ENCODE measurements at places on chromosomes 5 and 9.

DNA sequence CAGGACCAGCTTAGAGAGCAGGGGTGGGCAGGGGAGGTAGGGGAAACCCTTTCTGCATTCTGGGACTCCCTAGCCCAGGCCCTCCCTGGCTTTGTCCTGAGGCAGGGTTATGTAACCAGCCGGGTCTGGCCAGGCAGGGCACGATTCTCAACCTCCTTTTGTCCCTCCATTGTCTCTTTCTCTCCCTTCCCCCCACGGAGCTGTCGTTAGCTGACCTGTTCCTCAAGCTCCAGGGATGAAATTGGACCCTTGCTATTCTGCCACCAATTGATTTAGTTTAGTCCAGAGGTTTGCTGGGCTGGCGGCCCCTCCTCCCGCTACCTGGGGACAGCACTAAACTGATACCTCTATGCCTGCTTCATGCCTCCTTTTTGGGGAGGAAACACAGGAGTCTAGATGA, 9.4 kb upstream of the NDST1 start:
- DNase-seq, result no peak

DNA sequence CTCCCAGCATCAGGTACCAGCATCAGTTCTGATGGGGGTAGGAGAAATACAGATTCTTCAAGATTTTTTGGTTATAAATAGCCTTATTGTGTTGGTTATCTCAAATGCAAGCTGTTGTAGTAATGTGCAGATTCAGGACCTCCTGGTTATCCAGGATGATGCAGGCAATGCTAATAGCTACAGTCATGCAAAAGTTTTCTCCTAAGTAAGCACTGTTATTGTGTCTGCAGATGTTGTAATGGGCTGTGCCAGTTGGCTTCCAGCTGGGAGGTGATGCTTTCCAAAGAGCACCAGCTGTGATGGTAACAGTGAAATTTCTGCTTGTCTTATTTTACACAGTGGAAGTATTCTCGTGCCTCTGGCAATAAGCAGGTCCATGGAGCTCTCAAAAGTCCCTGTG, 719.2 kb upstream of the CTNND2 start:
- no peak for DNase-seq

DNA sequence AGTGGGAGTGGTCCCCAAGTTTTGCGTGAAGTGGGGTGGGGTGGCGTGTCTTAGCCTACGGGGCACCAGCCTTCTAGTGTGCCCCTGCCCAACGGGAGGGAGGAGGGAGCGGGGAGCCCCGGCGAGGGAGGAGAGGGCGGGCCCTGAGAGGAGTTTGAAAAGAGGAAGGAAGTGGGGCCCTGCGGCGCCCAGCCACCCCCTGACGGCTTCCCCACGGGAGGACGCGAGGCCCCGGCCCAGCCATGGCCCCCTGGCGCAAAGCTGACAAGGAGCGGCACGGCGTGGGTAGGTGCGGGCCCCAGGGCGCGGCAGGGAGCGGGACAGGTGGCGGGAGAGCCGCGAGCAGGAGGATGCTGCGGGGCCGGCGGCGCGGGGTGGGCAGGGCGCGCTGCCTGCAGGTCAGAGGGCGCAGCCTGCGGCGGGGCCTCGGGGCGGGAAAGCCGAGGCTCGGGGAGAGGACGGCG, at the start of gene DOCK2:
DOCK2 (plus strand) TSS at position 191 of the 464 bp plus-strand sequence; CDS start at position 243, 52 bp downstream.
- DNase-seq, result peak; percentile 47

DNA sequence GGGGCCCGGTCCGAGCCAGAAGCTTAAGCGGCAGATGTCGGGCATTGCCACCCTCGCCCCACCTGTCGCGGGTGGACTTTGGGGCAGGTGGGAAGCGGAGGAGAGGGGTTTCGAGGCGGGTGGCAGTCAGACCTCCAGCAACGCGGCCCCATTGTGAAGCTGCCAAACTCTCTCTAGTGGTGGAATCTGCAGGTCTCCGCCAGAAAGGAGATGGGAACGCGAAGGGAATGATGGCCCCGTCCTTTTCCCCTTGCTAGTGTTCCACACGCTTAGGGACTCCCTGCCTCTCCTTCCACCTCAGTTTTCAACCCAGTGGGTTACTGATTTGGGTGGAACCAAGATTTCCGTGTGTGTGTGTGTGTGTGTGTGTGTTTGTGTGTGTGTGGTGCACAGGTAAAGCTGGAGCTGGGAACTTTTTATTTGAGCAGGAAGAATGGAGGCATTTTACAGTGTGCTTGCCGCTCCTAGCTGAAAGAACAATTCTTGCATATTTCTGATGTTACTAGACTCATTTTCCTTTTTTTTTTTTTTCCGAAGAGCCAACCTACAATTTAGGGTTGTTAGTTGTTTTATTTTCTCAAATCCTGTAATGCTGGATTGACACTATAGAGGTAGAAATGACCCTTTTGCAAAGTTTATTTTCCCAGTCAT, 1.3 kb downstream of the MACIR start:
- DNase-seq, result no peak

GRCh38 chr9:118711843-118712242, 657.4 kb downstream of the BRINP1 start:
- no peak for DNase-seq

- no peak for DNase-seq
Measured at GRCh38 chr5:175015028-175015685, 290.8 kb downstream of the MSX2 start.

GRCh38 chr5:162852134-162852533, 585.3 kb upstream of the CCNG1 start:
- DNase-seq, result no peak

DNA sequence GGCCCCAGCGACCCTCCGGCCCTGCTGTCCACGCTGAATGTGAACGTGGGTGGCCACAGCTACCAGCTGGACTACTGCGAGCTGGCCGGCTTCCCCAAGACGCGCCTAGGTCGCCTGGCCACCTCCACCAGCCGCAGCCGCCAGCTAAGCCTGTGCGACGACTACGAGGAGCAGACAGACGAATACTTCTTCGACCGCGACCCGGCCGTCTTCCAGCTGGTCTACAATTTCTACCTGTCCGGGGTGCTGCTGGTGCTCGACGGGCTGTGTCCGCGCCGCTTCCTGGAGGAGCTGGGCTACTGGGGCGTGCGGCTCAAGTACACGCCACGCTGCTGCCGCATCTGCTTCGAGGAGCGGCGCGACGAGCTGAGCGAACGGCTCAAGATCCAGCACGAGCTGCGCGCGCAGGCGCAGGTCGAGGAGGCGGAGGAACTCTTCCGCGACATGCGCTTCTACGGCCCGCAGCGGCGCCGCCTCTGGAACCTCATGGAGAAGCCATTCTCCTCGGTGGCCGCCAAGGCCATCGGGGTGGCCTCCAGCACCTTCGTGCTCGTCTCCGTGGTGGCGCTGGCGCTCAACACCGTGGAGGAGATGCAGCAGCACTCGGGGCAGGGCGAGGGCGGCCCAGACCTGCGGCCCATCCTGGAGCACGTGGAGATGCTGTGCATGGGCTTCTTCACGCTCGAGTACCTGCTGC, 839 bp downstream of the KCNV2 start:
- DNase-seq, result no peak

- DNase-seq, result no peak
Measured at GRCh38 chr5:51201024-51201423, 182.2 kb upstream of the ISL1 start.

DNA sequence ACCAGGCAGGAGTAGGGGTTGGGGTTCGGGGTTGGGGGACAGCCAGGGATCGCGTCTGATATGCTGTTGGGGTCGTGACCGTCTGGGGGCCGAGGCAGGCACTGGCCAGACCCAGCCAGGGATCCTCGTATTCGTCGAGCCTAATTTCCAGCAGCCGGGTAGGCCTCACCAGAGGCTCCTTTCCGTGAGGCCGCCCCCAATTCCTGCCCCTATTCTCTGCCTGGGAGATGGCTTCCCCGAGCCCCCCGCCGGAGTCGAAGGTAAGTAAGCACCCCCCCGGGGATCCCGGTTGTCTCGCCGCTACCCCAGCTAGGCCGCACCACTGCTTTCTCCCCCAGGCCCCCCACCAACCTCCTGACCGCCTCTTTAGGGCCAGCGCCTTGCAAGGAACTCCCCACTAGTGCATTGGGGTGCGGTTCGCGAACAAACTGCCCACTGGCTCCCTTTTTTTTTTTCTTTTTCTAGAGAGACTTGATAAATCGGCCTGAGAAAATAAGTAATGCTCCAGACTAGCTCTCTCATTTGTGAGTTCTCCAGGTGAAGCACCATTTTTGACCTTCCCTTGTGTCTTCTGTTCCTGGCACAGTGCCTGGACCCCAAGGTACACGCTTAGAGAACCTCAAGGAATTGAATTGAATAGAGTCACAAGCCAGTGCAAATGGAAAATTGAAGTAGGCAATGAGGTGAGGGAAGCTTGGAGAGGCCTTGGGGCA, 435 bp downstream of the ZNF189 start:
- no peak for DNase-seq

- no peak for DNase-seq
Measured at GRCh38 chr9:136306211-136307208, 2.6 kb upstream of the CCDC187 start.

DNA sequence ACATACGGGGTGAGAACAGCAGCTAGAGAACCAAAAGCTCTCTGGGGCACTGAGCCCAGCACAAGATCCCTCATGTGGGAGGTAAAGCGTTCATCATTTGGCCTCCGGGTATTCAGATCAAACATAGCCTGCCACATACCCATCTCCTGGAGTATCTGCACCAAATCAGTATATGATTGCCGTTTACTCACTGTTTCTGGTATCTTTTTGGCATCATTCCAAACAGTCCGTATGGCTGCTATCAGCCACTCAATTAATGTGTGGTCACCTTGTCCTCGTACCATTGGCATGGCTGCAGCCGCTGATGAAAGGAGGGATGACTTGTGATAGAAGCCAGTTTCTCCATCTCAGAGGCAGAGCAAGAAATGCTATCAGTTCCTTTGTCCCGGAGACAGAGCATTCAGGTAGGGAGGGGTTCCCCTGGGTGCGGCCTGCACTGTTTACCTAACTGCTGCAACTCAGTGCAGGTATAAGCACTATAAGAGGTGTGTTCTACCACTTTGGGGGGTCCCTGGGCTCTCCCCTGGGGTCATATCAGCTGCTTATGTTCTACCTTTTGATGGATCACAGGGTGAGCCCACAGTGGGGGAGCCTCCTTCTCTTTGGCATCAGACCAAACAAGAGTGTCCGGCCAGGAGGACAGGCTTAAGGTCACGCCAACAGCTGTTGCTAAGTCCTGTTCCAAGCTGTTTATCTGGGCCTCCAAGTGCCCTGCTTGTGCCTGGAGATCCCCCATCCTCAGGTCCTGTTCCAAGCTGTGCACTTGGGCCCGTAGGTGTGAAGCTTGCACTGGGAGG, 9.4 kb downstream of the DMAC1 start:
- no peak for DNase-seq

DNA sequence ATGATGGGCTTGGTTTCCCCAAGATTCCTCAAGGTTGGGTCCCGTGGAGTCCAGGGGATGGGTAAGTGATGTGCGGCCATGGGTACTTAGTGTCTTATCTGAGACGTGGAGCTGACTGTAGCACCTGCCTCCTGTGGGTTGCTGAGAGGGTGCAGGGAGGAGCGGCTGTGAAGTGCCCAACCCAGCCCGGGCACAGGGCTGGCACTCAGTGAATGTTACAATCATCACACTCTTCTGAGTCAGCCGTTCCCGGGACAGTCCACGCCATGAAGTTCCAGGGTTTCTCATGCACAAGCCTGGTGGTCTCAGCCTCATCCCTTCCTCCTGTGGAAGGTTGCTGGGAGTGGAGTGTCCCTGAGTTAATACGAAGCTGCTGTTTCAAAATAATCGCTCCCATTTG, 29.1 kb downstream of the NTNG2 start:
- DNase-seq, result no peak

DNA sequence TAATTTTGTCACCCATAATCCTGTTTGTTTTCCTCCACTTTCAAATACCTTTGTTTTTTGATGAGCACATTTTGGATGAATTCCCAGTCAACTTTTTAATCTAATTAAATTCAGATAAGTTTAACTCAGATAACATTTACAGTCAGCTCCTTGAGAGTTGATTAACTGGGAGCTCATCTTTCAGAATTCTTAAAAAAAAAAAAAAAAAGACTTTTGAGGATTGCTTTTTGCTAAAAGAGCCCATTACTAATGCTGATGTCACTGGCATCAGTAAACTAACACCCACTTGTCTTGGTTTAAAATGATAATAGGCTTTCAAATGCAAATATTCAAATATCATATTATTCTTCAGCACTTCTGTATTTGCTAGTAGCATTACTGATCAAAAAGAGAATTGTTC, 47.1 kb upstream of the NFIB start:
- no peak for DNase-seq

DNA sequence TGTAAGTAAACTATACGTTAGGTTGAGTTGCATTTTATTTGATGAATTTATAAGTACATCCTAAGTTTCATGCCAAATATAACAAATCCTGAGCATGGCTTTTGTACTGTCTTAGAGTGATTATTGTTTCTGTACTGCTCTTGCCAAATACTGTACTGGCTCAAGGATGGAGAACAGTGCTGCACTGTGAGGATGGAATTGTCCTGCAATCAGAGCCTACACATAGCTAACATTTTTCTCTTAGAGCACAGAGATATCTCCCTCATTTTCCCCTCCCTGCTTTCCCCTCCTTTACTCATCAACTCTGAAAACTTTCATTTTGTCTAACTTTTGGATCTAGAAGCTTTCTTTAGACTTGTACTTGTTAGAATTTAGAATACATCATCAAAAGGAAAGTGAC, 28.3 kb downstream of the LRRC70 start:
- no peak for DNase-seq

GRCh38 chr5:132763181-132764036, 13.6 kb downstream of the SEPTIN8 start:
- DNase-seq, result no peak

DNA sequence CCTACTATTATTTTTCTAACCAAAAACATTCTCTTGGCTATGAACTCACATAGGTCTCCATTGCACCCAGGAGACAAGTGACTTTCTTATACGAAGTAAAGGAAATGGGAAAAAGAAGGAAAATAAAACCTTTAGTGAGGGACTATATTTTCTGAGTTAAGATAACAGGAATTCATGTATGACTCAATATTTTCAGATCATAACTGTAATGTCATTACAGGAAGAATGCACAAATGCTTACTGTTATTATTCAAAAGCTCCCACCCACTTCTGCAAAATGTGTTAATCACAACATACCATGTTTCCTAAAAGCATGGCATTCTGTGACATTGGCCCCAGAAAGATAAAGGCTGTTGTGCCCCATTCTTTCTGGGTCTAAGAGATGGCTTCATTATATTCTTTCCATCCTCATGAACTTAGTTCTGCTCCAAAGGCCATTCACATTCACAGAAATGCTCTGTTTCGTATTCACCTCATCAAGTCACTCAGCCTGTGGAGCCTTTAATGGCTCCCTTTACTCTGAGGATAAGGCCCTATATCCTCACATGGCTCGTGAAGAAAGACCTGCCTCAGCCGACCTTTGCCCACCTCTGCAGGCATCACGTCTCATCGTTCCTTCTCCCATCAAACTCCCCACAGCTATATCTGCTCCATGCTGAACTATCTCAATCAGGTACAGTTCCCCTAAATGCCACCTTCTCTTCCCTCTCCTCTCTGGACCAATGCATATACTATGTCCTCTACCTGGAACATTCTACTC, 77.0 kb downstream of the ABCA1 start:
- DNase-seq, result no peak

GRCh38 chr5:72559866-72560766, 52.9 kb upstream of the ZNF366 start:
- no peak for DNase-seq

- DNase-seq, result no peak
Measured at GRCh38 chr5:87266914-87267573, 639 bp upstream of the RASA1 start.
